ENCODE measurements at places on chromosomes 6 and 20. TPM values are rescaled to one million over a fixed set of nuclear protein-coding genes. Genes with fewer than 3 reads are reported as not detected.

Gene BPIFB2
- total RNA-seq = not detected

Gene HDDC2
- 53.9 TPM for total RNA-seq

DNA sequence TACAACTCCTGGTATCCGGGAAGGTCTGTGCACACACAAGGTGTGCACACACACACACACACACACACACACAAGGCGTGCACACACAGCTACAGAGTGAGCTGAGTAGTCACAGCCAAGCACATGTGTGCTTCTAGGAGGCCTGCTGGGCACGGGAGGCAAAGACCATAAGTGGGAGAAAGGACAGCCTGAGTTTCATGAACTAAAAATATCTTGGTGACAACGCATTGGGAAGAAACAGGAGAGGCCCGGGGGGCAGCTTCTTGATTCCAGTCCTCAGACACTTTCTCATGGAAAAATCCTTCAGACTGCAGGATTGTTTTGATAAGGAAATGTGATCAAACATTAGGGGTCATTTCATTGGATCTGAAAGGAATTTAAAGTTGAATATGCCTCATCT is 2.6 kb downstream of the TRAF3IP2 start:
- DNase-seq = no peak

Gene CEP57L1
- total RNA-seq = 14.2 TPM

Gene ERVFRD-1
- 0.13 TPM for total RNA-seq

DNA sequence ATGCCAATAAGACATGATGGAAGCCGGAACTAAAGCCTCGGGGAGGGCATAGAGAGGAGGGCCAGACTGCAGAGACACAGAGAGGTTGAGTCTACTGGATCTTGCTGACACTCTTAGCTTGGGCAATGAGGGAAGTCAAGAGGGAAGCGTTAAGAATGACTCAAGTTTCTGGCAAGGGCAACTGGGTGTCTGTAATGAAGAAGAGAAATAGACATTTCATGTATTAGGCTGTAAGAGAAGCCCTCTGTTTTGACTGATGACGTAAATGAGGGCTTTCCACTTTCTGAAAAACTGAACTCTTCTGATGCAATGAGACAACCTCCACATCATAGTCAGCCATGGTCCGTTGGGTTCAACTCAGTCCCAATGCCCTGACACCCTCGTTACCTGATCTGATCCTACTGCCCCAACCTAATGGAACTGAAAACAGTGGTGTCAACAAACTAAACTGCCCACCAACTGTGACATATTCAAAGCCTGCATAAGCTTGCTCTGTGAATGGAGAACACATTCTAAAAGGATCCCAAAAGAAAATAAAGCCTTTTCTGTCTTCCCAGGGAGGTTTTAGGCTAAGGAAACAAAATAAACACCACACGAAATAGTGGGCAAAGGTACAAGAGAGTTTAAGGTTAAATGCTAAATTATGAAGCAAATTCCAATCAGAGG is 45.8 kb upstream of the PNRC1 start:
- DNase-seq = no peak

DNA sequence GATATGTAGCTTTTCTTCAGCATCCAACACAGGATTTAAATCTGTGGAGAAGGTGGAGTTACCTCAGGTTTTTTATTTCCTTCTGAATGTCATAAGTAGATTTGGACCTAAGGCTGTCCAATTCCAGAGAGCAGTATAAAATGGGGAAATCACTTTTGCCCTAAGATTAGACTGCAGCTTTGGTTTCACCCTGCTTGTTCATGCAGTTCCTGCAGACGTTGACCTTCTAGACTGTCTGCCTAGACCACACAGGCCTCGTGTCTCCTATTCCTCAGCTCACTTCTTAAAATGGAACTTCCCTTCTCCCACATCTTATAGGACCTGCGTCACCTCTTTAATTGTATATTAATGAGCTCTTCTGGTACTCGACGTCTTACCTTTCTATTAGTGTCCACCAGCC is 26.0 kb upstream of the C6orf62 start:
- no peak for DNase-seq

Gene SCGN
- total RNA-seq = 3.6 TPM

- no peak for DNase-seq
Measured at GRCh38 chr6:109420751-109421150, 19.7 kb downstream of the PPIL6 start.

DNA sequence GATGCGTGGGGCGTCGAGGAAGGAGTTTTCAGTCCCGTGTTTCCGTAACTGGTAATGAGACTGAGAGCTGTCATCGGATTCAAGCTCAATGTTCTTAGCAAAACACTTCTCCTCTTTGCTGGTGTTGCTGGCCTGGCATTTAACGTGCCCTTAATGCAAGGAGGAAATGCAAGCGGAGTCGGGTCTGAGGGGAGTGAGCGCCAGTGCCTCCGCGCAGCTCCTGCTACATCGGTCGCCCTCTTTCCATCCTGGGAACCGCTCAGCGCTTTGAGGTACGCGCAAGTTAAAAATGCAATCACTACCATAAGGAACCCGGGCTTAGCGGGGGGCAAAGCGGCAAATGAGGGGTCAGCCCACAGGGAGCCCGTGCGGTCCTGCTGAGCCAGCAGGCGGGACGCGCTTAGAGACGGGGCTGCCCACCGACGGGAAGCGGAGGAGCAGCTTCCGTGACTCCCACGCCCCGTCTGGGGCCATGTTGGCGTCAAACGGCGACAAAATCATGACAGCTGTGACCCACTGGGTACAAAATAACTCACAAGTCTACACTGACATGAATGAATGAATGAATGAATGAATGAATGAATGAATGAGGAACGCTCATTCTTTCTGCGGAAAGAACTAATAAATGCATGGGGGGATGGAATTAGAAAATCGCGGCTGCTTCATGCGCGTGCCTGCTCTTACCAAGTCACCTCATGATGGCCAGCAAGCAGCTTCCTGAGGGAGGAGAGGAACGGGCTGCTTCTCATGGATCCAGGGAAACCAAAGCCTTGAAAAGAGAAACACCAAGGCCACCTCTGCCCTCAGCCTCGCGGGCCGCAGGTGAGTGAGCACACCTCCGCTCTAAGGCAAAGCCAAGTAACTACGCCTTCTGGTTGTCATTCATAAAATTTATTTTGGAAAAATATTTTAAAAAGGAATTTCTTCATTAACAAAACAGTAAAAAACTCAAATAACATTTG is 9.3 kb downstream of the DLL1 start:
- DNase-seq = peak; percentile 73

GRCh38 chr20:50948132-50948785 is 10.1 kb downstream of the DPM1 start:
- DNase-seq = no peak

GRCh38 chr6:33661106-33661838 is 40.1 kb downstream of the ITPR3 start:
- no peak for DNase-seq

- no peak for DNase-seq
Measured at GRCh38 chr6:143556529-143556928, 45.0 kb upstream of the FUCA2 start.

Measured in mesenteric fat pad (tissue), 1 donor.